ENCODE measurements at places on chromosomes 11 and 22.

DNA sequence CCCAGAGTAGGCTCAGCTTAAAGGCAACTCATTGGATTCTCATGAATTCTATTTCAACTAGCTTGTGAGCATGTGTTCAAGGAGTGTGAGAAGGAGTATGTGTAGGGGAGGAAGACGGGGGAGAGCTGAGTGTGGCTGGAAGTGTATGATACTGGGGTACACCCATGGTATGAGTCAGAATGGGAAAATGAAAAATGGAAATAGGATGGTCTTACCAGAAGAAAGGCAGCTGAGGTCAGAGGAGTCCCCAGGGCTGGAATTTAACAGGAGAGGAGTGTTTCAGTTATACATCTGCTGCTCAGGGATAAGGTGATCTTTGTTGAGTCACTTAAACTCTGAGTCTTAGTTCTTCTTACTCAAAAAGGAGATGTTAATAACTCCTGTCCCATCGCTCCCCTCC, 6.7 kb upstream of the ADAMTS15 start:
- no peaks in the 10 kb centered on the region for H3K36me3 ChIP-seq
- DNase-seq = no peak
- peaks cover 3% of the 10 kb centered on the region for H3K27me3 ChIP-seq
- no peaks in the 10 kb centered on the region for H3K4me1 ChIP-seq
- H3K4me3 ChIP-seq = no peak overlapping the region

GRCh38 chr11:91730057-91730456, 494.6 kb upstream of the FAT3 start:
- H3K27ac ChIP-seq = no peak overlapping the region
- no peaks in the 10 kb centered on the region for H3K27me3 ChIP-seq
- H3K4me1 ChIP-seq = peaks cover 19% of the 10 kb centered on the region
- H3K4me3 ChIP-seq = no peak overlapping the region

GRCh38 chr11:111735262-111736116, 30.7 kb downstream of the PPP2R1B start:
- no peaks in the 10 kb centered on the region for H3K27me3 ChIP-seq
- DNase-seq = no peak
- no peaks in the 10 kb centered on the region for H3K36me3 ChIP-seq
- H3K4me1 ChIP-seq = peaks cover 5% of the 10 kb centered on the region
- no peak overlapping the region for H3K4me3 ChIP-seq

GRCh38 chr11:102468616-102469195, 16.1 kb upstream of the TMEM123 start:
- H3K27ac ChIP-seq = no peak overlapping the region
- H3K27me3 ChIP-seq = no peaks in the 10 kb centered on the region
- no peaks in the 10 kb centered on the region for H3K4me1 ChIP-seq
- no peak overlapping the region for H3K4me3 ChIP-seq
- no peaks in the 10 kb centered on the region for H3K36me3 ChIP-seq

DNA sequence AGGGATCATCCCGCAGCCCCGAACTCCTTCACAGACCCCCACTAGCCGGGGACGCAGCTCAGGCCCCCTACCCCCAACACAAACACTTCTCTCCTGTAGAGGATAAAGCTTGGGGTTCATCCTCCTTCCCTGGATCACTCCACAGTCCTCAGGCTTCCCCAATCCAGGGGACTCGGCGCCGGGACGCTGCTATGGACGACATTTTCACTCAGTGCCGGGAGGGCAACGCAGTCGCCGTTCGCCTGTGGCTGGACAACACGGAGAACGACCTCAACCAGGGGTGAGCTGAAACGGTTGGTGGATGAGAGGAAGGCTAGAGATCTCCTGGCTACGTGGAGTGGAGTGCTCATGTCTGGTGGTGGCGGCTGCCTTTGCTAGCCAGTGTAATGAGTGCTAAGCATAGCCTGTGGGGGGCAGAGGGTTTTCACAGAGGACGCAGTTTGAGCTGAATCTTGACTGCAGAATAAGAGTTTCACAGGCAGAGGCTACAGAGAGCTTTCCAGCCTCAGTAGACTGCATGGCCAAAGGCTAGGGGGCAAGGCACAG, 580 bp downstream of the ILK start:
- H3K4me1 ChIP-seq = peaks cover 23% of the 10 kb centered on the region
- peak overlapping the region; percentile 100 for H3K4me3 ChIP-seq
- no peaks in the 10 kb centered on the region for H3K27me3 ChIP-seq
- DNase-seq = peak; percentile 59
- H3K27ac ChIP-seq = peak overlapping the region; percentile 98

DNA sequence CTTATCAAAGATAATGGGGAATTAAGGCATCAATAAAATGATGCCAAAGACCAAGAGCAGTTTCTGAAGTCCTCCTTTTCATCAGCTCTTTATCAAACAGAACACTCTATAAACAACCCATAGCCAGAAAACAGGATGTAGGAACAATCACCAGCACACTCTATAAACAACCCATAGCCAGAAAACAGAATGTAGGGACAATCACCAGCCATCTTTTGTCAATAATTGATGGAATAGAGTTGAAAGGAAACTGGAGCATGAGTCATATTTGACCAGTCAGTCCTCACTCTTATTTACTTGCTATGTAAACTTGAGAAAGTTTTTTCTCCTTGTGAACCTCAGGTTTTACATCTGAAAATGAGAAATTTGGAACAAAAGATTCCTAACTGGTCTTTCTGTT, 10.0 kb downstream of the MS4A2 start:
- no peak overlapping the region for H3K4me3 ChIP-seq
- peaks cover 5% of the 10 kb centered on the region for H3K4me1 ChIP-seq
- no peak overlapping the region for H3K27ac ChIP-seq
- no peak for DNase-seq
- H3K27me3 ChIP-seq = no peaks in the 10 kb centered on the region

DNA sequence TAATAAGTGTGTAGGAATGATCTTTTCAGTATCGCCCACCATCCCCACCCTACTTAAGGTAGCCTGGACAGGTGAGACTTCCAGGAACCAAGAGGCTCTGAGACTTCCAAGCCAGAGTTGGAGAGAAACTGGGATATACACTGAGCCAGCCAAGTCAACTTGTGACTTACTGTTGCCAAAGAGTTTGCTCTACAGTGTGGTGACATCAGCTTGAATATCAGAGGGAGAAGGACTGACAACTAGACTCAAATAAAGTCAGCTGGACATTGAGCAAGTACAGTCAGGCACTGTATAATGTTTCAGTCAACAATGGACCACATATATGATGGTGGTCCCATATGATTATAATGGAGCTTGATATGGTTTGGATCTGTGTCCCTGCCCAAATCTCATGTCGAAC, 1.2 kb upstream of the MMP10 start:
- peaks cover 11% of the 10 kb centered on the region for H3K4me1 ChIP-seq
- H3K4me3 ChIP-seq = no peak overlapping the region
- no peaks in the 10 kb centered on the region for H3K27me3 ChIP-seq
- H3K36me3 ChIP-seq = no peaks in the 10 kb centered on the region
- H3K27ac ChIP-seq = no peak overlapping the region

GRCh38 chr11:100573911-100574513, 113.1 kb upstream of the ARHGAP42 start:
- no peak overlapping the region for H3K4me3 ChIP-seq
- no peak for DNase-seq
- H3K27ac ChIP-seq = no peak overlapping the region
- H3K36me3 ChIP-seq = no peaks in the 10 kb centered on the region
- H3K4me1 ChIP-seq = no peaks in the 10 kb centered on the region

GRCh38 chr22:41229730-41230400, 10.9 kb downstream of the CHADL start:
- H3K4me1 ChIP-seq = no peaks in the 10 kb centered on the region
- no peaks in the 10 kb centered on the region for H3K27me3 ChIP-seq

DNA sequence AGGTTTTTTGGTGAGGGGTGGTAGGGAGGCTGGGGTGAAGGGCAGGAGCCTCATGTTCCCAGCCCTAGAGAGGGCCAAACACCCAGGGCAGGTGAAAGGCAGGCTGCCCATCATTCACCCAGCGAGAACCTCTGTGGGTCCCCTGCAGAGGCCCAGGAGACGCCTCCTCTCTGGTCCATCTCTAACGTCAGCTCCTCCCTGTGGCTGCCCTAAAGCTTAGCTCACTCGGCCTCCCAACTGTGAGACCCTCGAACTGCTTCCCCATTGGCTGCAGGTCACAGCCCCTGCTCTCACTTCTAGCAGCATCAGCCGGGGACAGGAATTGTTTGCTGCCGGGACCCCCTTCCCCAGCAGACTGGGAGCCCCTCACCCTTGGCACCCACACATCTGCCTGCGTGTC, 615 bp upstream of the NFAM1 start:
- no peaks in the 10 kb centered on the region for H3K36me3 ChIP-seq
- no peaks in the 10 kb centered on the region for H3K27me3 ChIP-seq
- no peak for DNase-seq
- H3K4me3 ChIP-seq = no peak overlapping the region

DNA sequence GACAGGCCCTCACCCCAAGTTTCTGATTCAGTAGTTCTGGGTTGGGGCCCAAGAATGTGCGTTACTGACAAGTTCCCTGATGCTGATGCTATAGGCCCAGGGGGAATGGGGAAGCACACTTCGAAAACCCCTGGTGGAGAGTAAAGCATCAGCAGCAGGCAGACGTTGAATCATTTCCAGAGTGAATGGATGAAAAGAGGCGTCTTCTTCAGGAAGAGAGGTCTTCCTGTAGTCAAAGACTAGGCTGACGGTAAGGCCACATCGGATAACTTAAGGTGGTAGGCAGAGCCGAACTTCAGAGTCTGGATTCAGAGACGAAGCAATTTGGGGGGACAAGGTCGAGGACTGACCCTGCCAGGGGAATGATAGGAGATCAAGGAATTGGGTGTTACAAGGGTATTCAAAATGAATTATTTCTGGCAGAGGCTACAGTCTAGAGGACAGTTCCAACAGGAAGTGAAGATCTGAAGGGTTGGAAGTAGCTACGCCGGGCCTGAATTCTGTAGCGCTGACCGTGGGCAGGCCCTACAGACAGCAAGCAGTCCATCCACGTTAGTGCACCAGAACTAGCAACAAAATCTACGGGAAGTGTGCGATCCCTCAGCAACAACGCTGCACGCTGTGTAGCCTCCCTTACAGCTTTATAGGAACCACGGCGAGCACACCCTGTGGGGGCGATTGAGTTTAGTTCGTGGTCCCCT, 862 bp upstream of the CENATAC start:
- H3K36me3 ChIP-seq = peaks cover 22% of the 10 kb centered on the region
- peak overlapping the region; percentile 75 for H3K27ac ChIP-seq
- H3K4me3 ChIP-seq = peak overlapping the region; percentile 98
- DNase-seq = peak; percentile 63
- peaks cover 16% of the 10 kb centered on the region for H3K4me1 ChIP-seq
- H3K27me3 ChIP-seq = no peaks in the 10 kb centered on the region

GRCh38 chr11:108994887-108995286, 330.0 kb downstream of the DDX10 start:
- DNase-seq = no peak
- H3K36me3 ChIP-seq = no peaks in the 10 kb centered on the region
- no peak overlapping the region for H3K27ac ChIP-seq
- no peak overlapping the region for H3K4me3 ChIP-seq

- H3K4me3 ChIP-seq = no peak overlapping the region
- no peaks in the 10 kb centered on the region for H3K4me1 ChIP-seq
- H3K36me3 ChIP-seq = no peaks in the 10 kb centered on the region
- DNase-seq = peak; percentile 20
These were observed 494.7 kb upstream of the CHORDC1 start for GRCh38 chr11:90717522-90717921.

DNA sequence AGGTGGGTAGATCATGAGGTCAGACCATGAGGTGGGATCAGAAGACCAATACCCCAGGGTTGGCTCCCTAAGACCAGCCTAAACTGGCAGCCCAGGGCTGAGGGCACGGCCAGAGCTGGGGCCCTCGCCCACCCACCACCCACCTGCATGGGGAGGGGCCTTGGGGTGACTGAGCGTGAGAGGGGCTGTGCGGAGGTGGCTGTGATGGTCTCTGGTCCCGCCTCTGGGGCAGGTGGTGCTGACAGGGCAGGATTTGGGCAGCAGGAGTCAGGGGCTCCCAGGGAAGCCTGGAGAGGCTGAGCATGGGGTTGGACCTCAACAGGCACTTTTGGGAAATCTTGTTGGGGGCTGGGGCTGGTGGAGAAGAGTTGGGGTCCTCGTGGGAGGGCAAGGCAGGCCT, 39.8 kb upstream of the MUC5AC start:
- no peak overlapping the region for H3K27ac ChIP-seq
- DNase-seq = no peak
- H3K4me1 ChIP-seq = no peaks in the 10 kb centered on the region
- H3K27me3 ChIP-seq = no peaks in the 10 kb centered on the region
- no peak overlapping the region for H3K4me3 ChIP-seq

GRCh38 chr11:78548911-78549590, 25.6 kb downstream of the NARS2 start:
- peaks cover 13% of the 10 kb centered on the region for H3K4me1 ChIP-seq
- peak overlapping the region; percentile 2 for H3K27ac ChIP-seq
- no peaks in the 10 kb centered on the region for H3K27me3 ChIP-seq
- no peak for DNase-seq

GRCh38 chr11:976431-977160, 50.9 kb downstream of the AP2A2 start:
- H3K27me3 ChIP-seq = no peaks in the 10 kb centered on the region
- no peaks in the 10 kb centered on the region for H3K4me1 ChIP-seq
- H3K36me3 ChIP-seq = no peaks in the 10 kb centered on the region

DNA sequence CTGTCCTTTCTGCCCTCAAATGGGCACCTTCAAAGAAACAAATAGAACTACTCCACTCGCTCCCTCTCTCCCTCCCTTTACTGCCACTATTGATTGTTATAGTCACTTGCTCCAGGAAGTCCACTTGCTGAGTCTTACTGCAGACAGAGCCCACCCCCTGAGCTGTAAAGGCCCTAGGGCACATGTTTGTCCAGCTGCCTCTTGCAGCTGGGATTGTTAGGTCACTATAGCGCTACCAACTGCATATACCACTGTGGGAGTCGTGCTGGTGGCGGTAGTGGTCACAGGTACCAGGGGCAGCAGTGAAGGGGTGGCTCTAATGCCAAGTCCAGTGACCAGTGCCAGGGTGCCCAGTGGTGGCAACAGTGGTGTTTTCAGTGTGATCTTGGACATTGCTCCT, 4.4 kb upstream of the SREBF2 start:
- no peaks in the 10 kb centered on the region for H3K27me3 ChIP-seq
- H3K27ac ChIP-seq = no peak overlapping the region
- H3K36me3 ChIP-seq = no peaks in the 10 kb centered on the region
- H3K4me3 ChIP-seq = no peak overlapping the region

DNA sequence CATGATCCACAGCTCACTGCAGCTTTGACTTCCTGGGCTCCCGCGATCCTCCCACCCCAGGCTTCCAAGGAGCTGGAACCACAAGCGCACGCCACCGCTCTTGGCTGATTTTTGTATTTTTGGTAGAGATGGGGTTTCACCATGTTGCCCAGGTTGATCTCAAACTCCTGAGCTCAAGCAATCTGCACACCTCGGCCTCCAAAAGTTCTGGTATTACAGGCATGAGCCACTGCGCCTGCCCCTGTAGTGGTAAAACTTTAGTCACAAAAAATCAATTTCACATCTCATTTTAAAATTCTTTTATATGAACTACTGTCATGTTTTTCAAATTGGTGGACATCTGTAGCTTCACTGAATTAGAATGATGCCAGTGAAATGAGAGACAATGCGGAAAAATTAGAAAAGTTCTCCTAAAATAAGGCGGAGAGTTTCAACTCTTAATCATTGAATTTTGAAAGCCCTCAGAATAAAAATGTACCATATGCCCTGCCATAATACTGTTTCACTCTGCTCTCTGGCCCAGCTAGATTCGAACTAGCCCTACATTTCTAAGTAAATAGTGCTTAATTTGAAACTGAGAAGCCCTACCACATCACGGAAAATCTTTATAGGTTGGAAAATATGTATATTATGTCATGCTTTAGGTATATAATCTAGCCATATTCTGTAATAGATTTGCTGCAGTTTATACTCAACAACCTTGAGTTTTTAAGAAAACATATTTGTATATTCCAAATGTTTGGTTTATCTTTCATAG, 78.7 kb downstream of the HORMAD2 start:
- H3K36me3 ChIP-seq = no peaks in the 10 kb centered on the region
- 0 out of 2 replicates have a peak, but pooled peaks cover 7% of the 10 kb centered on the region for H3K4me1 ChIP-seq
- no peak for DNase-seq
- H3K4me3 ChIP-seq = no peak overlapping the region
- no peaks in the 10 kb centered on the region for H3K27me3 ChIP-seq

Data from GM23338 (cell line).